ENCODE measurements at places on chromosomes 12 and 14. TPM values are rescaled to one million over a fixed set of nuclear protein-coding genes. Genes with fewer than 3 reads are reported as not detected.

The CLEC4E gene
- not detected for total RNA-seq

The MYBPC1 gene
- not detected for total RNA-seq

GRCh38 chr12:15971211-15971610 is 60.1 kb downstream of the DERA start:
- no peak for DNase-seq

- DNase-seq = no peak
These were observed 17.6 kb downstream of the KERA start for GRCh38 chr12:91040096-91040755.

- DNase-seq = no peak
These were observed 9.1 kb upstream of the BLTP3B start for GRCh38 chr12:100151769-100152168.
